Right renal cortex interstitium (tissue), 3 donors: ENCODE measurements at places on chromosomes 1 and 21. TPM values are rescaled to one million over a fixed set of nuclear protein-coding genes. Genes with fewer than 3 reads are reported as not detected.
A peak's percentile ranks its signal among the peaks of the same experiment; 100 is the strongest.

- no peak for DNase-seq
Observed at GRCh38 chr1:201506092-201506491, 831 bp downstream of the CSRP1 start.

- DNase-seq, result no peak
Observed at GRCh38 chr1:25805863-25806225, 5.9 kb downstream of the SELENON start.

DNA sequence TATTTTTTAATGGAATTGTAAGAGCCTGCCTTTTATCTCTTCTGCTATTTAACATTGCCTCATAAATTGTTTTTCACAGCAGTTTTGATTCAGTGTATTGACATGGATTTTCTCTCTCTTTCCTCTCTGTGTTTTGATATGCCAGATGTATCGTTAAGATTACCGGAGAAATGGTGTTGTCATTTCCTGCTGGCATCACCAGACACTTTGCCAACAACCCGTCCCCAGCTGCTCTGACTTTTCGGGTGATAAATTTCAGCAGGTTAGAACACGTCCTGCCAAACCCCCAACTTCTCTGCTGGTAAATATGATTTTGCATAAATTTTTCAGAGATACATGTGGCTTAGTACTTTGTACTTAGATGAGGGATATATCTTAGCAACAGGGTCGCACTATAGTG, 23.1 kb upstream of the DYNLT5 start:
- no peak for DNase-seq

DNA sequence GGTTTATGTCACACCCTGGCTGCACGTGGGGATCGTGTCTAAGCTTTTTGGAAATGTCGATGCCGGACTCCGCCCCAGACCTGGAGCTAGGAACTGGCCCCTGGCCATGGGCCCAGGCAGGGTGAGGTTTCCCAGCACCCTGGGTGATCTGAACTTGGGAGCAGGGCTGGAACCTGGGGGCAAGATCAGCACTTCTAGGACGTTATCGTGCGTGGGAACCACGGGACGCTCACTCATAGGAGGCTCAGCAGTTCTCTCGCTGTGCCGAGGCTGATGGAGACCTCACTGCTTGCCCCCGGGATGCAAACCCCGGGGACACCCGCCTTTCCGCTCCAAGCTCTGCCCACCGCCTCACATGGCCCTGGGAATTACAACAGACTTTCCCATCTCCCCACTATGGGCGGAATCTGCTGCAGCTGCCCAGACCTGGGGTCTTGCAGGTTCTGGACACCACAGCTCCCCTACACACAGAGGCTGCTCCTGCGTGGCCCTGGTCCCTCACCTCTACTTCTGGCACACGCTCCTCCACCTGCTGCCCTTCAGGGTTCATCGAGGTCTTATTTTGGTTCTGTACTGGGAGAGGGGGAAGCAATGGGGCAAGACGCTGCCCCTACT, 35.9 kb downstream of the COL18A1 start:
- DNase-seq, result no peak

- no peak for DNase-seq
Observed at GRCh38 chr21:33434770-33435360, 31.7 kb downstream of the IFNGR2 start.

DNA sequence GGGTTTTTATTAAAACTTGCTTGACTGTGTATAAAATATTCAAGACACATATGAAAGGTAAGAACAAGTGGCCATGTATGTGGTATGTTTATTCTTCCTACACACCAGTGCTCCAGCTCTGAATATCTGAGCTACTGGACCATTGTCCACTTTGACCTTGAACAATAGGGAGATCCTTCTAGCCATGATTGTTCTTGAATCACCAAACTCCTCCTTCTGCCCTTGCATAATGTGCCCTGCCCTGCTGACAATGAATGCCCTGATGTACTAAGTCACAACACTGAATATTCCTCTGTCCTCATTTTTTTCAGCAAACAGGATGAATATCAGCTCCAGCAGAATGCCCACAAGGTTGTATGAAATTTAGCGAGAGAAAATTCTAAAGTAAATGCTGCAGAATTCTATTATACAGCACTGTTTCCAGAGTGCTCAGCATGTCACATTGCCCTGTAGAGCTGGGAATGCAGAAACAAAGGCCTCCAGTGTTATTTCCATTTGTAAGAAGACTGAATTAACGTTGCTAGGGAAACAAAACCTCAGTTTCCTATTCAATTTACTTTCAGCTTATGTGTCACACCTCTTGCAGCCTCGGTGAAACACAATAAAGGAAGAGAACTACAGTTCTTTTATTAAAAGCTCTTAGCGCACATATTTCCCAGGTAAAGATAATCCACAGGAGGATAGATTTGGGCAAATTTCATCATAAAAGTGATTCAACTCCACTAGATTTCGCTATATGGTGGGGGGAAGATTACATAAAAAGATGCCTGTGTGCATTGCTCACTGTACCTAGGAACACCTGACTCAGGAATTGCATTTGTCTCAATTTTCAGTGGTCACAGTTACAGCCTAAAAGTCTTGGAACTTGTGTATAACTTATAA, 187.4 kb upstream of the ATP1B1 start:
- DNase-seq, result no peak

DNA sequence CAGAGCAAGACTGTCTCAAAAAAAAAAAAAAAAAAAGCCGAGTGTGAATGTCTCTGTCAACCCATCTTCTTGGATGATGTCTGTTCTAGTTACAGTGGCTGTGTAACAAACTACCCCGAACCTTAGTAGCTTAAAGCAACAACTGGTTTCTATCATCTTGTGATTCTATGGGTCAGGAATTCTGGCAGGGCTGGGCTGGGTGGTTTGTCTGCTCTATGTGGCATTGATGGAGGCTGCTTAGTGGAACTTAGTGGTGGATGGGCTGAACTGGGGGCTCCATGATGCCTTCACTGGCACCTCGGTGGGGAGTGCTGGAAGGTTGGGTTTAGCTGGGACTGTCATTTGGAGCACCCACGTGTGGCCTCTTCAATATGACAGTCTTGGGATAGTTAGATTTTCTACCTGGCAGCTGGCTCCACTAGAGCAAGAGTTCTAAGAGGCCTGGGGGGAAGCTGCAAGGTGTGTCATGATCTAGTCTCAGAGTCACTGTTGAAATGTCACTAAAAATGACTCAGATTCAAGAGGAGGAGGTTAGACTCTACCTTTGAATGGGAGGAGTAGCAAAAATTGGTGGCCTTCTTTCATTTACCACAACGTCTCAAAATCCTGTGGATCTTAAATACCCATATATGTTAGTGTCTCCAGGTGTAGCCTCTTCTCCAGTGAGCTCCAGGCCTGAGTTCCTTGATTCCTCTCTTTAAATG, 18.6 kb downstream of the ACOT11 start:
- DNase-seq, result no peak

DNA sequence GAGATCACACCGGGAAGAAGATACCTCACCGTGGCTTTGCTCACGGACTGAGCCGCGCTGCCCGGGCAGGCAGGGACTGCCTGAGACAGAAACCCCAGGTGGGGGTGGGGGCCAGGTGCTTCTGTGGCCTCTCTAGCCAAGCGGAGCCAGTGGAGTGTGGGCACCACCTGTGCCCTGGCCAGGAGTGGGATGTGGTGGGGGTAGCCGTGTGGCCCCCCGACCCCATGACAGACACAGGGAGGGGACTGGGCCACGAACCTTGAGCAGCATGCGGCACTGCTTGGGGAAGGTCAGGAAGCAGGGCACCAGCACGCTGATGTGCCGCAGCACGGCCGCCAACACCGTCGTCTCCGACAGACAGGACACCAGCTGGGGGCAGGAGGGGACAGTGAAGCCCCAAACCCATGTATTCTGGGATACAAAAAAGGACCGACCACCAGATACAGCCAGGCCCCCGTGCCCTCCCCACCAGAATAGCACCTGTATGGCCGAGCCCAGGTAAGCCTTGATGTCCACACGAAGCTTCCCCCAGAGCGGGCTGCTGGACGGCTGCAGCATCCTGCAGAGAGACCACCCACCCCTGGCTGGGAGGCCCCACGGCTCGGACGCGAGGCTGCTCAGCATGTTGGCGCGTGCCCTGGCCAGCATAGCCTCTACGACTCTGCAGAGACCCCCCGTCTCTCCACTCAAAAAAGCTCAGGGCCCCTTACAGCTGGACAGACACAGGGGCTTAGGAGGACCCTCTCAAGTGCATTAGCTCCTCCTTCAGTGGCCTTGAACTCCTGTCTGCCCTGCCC, 5.3 kb downstream of the NOC2L start:
- DNase-seq, result no peak

DNA sequence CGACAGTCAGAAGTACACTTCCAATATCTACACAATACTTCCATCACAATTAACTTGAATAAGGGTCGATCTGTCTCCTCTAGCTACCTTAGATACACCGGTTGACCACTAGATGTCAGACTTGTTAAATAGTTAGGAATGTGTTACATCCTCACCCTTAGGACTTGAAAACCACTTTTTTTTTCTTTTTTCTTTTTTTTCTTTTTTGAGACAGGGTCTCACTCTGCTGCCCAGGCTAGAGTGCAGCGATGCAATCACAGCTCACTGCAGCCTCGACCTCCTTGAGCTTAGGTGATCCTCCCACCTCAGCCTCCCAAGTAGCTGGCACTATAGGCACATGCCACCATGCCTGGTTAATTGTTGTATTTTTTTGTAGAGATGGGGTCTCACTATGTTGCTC, 120.4 kb upstream of the GREM2 start:
- DNase-seq, result peak; percentile 13

DNA sequence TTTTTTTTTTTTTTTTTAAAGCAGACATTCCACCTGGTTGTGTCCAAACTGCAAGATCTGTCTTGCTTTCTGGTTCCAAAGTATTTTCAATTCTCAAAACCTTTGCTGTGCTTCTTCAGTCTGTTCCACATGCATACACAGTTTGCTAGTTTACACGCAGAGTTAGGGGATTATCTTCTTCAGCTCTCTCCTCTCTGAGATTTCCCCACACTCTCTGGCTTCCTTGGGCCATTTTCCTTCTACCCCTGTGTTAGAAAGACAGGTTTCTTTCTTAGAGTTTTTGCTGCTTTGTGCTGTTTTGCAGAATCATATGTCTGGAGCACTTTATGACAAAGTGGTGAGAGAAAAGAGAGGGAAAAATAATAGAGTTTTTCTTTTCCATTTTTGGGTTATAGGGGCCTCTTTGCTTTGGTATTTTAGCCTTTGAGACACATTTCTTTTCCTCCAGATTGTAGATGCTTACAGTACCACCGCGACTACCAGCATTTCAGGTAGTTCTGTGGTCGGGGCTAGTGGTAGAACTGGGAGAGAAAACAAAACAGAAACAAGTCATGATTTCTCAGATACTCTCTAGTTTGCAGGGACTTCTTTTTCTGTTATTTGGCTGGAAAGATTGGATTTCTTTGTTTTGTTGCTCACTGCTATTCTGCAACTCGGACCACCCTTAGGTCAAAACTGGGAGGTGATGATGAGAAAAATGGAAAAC, 66.3 kb downstream of the RABGAP1L start:
- DNase-seq, result no peak

- DNase-seq, result no peak
Observed at GRCh38 chr21:42114646-42115045, 43.5 kb downstream of the UMODL1 start.

GRCh38 chr1:243465738-243466137, 209.9 kb downstream of the SDCCAG8 start:
- DNase-seq, result no peak

DNA sequence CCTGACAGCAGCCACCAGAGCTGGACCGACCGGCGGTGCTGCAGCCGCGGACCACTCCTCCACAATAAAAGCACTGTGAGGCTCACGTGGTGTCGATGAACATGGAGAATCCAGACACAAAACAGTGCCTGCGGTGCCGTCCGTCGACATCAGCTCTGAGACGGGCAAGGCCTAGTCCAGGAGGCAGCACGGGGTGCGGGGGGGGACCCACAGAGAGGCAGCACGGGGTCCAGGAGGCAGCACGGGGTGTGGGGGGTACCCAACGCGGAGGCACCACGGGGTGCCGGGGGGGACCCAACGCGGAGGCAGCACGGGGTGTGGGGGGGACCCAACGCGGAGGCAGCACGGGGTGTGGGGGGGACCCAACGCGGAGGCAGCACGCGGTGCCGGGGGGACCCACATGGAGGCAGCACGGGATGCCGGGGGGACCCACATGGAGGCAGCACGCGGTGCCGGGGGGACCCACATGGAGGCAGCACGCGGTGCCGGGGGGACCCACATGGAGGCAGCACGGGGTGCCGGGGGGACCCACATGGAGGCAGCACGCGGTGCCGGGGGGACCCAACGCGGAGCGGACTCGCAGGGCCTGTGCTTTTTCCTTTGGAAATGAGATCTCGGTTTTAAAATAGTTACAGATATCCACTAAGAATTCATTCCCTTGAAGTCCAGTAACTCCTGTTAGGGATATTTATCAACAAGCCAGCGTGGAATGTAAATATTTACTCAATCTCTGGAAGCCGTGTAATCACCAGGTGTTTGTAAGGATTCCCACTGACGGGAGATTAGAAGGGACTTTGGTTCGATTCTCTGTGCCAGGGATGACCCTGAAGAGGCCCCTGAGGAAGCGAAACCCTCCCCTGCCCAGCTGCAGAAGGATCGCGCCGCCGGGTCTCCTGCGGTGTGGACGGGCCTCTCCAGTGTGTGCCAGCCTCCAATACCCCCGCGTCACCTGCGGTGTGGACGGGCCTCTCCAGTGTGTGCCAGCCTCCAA, 52.1 kb downstream of the COL6A1 start:
- no peak for DNase-seq

- DNase-seq, result no peak
Observed at GRCh38 chr21:39451332-39452206, at the start of gene SH3BGR. Gene SH3BGR (plus strand): TSS chr21:39451970. CDS start chr21:39452097, 127 bp downstream.

DNA sequence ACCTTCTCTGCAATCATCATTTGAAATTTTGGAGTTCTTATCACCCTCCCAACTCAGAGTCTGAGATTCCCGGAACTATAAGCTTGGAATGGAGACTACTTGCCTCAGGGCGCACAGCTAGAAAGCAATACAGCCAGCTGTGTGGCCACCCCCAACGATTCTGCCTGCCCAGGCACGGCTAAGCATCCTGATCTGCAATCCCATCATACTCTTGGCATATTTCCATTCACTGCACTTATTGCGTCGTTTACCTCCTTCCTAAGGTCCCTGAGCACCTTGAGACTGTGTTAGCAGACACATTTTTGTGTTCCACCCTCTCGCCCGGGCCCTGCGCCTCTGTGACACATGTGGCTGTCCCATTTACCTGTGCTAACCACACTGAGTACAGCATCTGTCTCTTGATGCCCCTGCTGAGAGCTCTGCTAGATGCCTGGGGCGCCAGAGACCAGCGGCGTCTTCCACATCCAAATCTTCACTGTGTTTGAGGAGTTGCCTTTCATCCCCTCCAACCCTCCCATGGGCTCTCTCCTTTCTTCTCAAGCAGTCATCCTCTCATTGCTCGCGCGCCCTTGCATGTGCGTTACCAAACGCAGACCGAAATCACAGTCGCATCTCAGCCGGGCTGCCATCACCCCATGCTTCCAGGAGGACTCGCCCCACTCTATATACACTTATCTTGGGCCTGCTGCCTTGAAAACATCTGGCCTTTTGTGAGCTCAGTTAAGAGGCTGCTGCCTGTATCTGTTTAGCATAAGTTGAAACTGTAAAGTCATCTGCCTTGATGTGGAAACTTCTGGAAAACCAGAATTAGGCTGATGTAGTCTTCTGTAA, 3.5 kb upstream of the CLDN19 start:
- DNase-seq, result no peak

The GPR3 gene
- 1.00 TPM for polyA plus RNA-seq

The KCNJ15 gene
- polyA plus RNA-seq, result 244 TPM

The CFHR2 gene
- polyA plus RNA-seq, result not detected

The SPATA46 gene
- 0.42 TPM for polyA plus RNA-seq

The AKNAD1 gene
- not detected for polyA plus RNA-seq

The CDA gene
- polyA plus RNA-seq, result 5.2 TPM

The XKR8 gene
- 9.1 TPM for polyA plus RNA-seq

The ORC1 gene
- 8.2 TPM for polyA plus RNA-seq

The S100A7 gene
- 0.92 TPM for polyA plus RNA-seq

The SYT2 gene
- 2.5 TPM for polyA plus RNA-seq
